ENCODE measurements at places on chromosomes 2 and 18.

DNA sequence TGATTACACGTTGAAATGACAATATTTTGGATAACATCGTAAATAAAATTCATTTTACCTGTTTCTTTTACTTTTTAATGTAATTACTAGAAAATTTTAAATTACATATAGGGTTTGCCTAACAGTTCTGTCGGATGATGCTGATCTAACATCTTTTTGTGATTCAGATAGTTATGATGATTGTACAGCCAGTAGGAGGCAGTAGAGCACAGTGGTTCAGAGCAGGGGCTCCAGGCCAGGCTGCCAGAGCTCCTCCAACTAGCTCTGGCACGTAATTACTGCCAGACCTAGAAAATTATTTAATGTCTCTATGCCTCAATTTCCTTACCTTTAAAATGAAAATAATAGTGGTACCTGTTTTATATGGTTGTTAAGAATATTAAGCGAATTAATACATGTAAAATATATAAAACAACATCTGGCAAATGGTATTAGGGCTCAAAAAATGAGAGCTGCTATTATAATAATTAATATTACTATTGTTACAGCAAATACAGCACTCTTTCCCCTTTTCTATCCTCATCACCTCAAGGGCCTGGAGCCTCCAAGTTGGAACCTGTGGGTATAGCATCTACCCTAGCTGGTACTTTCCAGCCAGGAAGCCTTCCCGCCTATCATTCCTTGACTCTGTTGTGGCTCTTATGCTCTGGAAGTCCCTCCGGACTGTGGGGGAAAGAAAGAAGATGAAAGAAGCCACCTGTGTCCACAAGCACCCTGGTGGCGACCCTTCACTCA, 47.7 kb upstream of the PLA2R1 start:
- peak; percentile 34 for DNase-seq

DNA sequence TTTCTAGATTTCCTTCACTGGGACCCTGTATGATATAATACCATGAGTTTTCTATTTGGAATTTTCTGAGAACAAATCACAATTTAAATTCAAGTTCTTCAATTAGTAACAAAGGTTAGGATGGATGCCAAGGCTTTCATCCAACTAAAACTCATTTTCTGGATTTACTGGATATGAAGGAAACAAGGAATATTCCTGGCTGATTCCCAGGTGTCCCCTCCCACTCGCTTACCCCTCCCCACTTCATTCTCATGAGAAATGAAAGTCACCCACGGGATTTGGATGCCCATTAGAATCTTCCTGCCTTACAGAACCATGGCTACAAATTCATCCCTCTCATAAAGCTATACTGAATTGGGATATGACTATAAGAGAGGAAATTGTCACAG, 40.0 kb downstream of the RNU4ATAC start:
- no peak for DNase-seq

GRCh38 chr2:176628438-176628837, 359.2 kb downstream of the MTX2 start:
- DNase-seq: no peak

DNA sequence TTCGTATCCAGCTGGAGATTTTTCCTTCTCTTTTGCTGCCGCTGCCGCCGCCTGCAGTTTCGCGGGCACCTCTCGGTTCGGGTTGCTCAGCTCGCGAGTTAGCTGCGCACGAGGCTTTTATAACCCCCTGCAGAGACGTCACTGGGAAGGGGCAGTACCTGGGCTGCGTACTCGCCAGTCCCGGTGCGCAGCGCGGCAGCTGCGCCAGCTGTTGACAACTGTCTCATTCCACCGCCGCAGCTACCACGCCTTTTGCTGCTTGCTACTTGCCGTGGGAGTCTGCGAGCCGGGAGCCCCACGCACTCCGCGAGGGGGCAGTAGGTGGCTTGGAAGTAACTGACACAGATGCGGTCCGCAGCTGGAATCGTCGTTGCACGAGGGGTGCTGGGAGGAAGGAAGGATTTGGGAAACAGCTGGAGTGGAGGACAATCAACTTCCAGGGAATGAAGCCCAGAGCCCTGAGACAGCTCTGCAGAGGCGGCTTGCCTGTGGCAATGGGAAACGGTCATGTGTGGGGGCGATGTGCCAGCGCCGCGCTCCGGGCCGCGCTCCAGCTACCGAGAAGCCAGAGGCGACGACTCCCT, at the start of gene TACR1:
Gene TACR1 (minus strand): TSS at position 93 of the 584 bp plus-strand sequence. CDS start 586 bp downstream, outside the sequence.
- no peak for DNase-seq

DNA sequence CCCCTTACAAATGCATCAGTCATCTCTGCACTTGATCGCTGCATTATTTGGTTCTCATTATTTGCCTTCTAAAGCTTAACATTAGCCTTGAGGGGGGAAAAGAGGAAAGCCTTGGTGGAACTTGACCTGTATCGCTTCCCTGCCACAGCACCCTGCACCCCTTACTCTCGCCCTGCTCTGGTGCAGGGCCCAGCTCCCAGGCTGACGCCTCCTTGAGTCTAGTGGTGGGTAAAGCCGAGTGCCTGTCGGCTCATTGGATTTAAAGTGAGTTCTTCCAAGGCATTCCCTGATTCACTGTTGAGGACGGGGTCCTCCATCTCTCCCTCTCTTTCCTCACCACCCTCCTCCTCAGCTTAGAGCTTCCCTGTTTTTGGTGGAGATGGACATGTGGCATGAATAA, 145.0 kb upstream of the GYPC start:
- no peak for DNase-seq

DNA sequence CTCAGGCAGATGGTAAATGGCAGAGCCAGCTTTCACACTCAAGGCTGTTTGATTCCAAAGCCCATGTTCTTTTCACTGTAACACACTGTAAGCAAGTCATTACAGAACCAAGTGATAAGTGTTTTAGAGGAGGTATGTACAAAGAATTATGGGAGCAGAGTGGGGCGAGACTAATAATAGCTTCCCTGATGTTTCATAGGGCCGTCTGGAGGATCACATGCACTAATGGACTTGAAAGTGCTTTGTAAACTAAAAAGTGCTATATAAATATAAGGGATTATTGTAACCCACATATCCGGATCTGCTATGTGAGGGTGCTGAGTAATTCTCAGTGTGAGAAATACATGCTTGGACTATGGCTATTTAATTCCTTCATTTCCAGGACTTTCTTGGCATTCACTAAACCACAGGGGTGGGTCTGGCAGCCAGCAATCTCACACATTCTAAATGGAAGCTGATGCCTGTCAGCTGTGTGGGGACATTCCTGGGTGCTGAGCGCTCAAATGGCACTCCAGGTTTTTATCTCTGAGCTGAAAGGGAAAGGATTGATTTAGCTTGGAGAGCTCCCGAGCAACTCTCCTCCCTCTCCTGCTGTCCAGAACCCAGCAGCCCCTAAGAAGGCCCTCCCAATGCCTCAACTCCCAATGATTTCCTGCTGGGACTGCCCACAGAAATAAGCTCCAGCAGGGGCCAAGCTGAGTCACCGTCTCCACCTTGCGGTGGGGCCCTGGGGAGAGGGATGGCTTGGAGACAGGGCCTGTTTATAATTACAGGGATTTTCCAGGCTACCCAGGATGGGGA, 222.8 kb downstream of the SOX11 start:
- DNase-seq: no peak

DNA sequence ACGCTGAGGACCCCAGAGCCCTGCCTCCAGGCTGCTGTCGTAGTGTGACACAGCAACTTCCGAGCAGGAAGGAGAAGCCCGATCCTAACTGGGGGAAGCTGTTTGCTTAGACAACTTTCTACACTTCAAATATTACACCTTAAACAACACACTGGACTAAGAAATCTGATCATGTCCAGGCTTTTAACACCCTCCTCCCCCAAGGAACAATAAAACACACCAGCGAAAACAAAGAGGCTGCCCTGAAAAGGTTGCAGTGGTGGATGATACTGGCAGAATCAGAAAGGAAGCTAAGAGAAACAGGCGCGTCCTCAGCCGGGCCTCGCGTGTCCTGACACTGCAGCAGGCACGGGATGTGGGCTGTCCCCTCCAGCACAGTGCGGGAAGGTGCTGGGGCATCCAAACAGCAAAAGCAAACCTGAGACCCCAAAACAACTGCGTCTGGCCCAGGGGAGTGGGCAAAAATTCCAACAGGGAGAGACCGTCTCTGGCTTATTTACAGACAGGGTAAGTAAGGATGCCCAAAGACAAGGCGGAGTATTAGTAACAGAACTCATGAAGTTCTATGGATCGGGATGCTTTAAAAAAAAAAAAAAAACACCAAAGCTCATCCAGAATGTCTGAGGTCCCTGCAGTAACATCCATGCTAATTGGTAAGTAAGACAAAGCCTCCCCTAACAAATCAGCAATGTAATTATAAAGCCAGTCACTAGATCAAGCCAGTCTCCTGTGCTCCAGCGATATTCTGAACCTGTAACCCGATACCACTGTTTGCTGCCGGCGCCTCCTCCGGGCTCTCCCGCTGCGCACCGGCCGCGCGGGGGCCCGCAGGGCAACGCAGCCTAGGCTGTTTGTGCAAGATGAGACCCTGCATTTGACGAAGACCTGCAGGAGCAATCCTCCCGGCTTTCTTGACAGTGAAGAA, 9.0 kb downstream of the SERTAD2 start:
- DNase-seq: peak; percentile 43

GRCh38 chr2:43897492-43897891, 58.7 kb downstream of the ABCG8 start:
- no peak for DNase-seq

DNA sequence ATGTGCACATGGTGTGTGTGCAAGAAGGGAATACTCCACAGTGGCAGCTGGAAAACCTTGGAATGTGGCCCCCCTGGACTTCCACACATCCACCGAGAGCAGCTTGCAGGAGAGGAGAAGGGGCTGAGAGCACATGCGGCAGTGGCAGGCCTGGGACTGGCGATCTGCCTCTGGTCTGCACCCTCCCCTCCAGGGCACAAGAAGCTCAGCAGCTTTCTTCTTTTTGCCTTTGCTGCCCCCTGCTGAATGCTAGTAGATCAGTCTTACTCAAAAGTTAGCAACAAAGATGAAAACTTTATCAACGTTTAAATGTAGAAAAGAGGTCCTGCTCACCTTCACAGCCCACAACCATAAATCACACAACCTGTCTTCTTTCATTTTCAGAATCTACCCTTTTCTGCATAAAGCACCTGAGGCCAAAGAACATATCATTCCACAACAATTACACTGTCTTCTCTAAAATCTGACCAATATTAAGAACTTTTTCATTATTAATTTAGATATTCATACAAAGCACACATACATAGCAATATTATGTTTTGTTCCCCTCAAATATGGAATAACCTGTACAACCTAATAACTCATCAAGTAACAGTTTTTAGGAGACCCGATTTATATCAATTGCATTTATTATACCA, 34.6 kb downstream of the TGFBRAP1 start:
- DNase-seq: no peak

- DNase-seq: no peak
Measured at GRCh38 chr2:134420920-134421319, 167.0 kb downstream of the MGAT5 start.

DNA sequence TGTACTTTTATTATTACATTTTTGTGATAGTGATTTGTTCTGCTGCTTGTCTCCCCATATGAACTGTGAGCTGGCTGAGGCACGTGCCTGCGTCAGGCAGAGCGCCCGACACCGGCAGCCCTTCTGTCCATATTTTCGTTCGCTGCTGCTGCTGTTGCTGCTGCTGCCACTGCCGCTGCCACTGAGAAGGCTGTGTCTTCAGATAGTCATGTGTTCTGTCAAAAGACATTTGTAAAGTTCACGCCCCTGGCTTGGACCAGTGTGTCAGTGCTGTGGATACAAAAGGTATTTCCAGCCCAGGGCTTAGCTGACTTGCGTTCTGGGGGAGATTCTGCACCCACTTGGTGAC, 47.0 kb downstream of the TWIST2 start:
- DNase-seq: no peak

- DNase-seq: peak; percentile 62
Measured at GRCh38 chr2:84971510-84972206, 697 bp downstream of the KCMF1 start.

- no peak for DNase-seq
Measured at GRCh38 chr2:66531567-66531966, 96.6 kb downstream of the MEIS1 start.

DNA sequence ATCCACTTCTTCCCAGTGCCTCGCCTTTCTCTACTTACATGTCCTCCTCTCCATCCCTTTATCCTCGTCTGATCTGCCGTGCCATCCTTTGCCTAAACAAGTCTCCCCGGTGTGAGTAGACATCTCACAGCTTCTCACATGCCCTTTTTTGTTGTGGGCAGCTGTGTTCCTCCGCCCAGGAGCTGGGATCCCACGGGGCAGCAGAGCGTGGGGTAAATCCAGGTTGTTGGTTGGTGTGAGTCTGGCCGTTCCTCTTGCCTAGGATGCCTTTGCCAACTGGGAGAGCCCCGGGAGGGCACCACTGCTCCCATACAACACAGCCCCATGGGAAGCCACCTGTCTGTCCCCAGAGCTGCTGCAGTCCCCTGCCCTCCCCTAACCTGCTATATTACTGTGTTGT, 22.4 kb downstream of the SLC30A3 start:
- no peak for DNase-seq

DNA sequence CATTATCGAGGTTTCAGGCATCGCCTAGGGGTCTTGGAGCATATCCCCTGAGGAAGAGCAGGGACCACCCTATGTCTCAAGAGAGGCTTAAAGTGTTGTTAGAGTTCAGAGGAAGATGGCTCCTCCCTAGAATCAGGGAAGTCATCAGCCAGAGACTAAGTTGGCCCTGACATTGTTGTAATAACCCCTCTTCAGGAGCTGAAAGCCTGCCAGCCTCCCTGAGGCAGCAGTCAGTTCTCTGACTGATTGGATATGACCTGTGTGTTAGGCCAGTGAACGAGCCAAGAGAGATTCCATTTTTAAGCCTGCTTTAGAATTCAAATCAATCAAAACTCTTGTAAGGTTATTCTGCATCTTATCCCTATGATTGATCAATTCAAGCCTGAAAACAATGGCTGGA, 34.9 kb downstream of the ARHGAP28 start:
- no peak for DNase-seq

DNA sequence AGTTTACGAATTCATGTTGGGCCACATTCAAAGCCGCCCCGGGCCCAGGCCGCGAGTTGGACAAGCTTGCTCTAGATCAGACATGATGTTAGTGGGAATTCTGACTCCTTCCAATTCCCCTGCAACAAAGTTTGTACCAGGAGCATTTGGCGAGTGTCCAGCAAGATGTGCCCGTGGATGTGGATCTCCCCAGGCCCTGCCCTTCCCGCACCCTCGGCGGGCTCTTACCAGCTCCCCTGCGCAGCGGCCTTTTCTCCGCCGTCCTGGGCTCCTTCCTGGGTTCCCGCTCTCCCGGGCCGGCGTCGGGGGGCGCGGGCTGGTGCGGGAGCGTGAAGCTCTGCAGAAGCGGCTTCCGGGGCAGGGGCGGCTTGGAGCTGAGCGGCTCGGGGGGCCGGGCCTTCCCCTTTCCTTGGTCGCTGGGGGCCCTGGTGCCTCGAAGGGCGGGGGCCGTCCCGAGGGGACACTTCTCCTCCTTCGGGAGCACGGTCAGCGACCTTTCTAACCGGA, 90.8 kb upstream of the MGAT4A start:
- no peak for DNase-seq
